ENCODE measurements at places on chromosomes 3 and 15. TPM values are rescaled to one million over a fixed set of nuclear protein-coding genes. Genes with fewer than 3 reads are reported as not detected.

- no peak for DNase-seq
Measured at GRCh38 chr3:137148406-137148805, 190.6 kb downstream of the IL20RB start.

GRCh38 chr3:167507954-167508353, 34.1 kb upstream of the SERPINI2 start:
- no peak for DNase-seq

- no peak for DNase-seq
Measured at GRCh38 chr3:136277115-136277514, 27.0 kb downstream of the PCCB start.

Gene PTX3
- 466 TPM for total RNA-seq

GRCh38 chr15:80749589-80749988, 29.6 kb upstream of the CEMIP start:
- DNase-seq = no peak

Measured in dermis blood vessel endothelial cell (primary cell).